ENCODE measurements at places on chromosomes 2 and 18. TPM values are rescaled to one million over a fixed set of nuclear protein-coding genes. Genes with fewer than 3 reads are reported as not detected.
A peak's percentile ranks its signal among the peaks of the same experiment; 100 is the strongest.

The FEV gene
- not detected for total RNA-seq

DNA sequence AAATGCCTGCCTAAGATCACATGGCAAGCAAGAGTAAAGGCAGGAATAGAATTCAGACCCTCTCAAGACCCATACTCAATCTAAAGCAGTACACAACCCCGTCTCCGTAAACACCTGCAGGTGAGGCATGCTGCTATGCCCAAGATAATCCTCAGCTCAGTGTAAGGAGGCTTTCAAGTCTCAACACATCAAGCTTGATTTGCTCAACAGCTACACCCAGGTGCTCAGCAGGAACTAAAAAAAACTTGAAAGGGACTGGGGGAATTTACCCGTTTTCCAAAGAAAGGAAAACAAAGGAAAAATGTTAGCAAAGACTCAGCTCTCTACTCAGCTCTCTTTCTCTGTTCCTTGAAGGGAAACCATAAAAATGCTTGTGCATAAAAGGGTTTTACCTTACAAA lies 301.8 kb downstream of the C1D start:
- no peaks in the 10 kb centered on the region for H3K27me3 ChIP-seq
- H3K4me3 ChIP-seq: no peak overlapping the region
- DNase-seq: no peak

DNA sequence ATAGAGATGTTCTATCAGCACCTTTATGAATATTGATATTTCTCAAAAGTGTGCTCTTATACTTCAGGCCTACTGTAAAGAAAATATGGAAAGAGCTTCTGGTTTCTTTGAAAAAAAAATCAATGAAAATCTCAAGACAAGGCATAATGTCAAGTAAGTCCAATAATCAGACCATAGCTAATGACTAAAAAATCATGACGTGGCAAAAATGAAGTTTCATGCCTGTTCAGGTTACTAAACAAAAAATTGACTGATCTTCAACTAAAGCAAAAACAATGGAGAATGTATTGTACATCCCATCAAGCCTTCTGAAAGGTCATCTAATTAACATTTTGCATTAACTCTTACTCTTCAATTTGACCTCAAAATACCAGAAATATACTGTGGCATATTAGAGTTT lies 824.4 kb downstream of the EPHA4 start:
- H3K4me3 ChIP-seq: no peak overlapping the region
- H3K27me3 ChIP-seq: no peaks in the 10 kb centered on the region
- no peak overlapping the region for H3K27ac ChIP-seq
- H3K4me1 ChIP-seq: no peaks in the 10 kb centered on the region
- H3K36me3 ChIP-seq: no peaks in the 10 kb centered on the region
- DNase-seq: no peak

- no peak overlapping the region for H3K27ac ChIP-seq
- no peaks in the 10 kb centered on the region for H3K36me3 ChIP-seq
- H3K4me3 ChIP-seq: no peak overlapping the region
- no peak for DNase-seq
- no peaks in the 10 kb centered on the region for H3K4me1 ChIP-seq
- no peaks in the 10 kb centered on the region for H3K27me3 ChIP-seq
Measured at GRCh38 chr2:222851956-222852617, 8.7 kb upstream of the ACSL3 start.

DNA sequence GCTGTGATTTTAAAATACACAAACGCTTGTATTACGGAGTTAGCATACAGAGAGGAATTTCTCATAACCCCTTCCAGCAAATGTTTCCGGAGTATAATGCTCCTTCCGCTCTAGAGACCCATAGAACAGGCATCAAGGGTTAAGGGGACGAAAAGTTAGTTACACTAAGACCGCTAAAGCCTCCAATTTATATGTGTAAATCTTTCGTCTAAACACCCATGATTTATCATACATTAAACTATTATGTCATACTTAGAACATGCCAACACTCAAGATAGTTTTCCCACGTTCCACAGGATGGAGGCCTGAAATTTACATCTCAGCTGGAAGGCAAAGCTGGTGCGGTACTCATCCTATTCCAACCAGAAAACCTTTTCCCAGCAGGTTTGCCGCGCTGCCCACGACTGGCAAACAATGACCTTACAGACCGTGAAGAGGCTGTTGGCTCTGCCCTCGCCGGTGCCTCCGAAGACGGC lies 650 bp downstream of the ORMDL1 start:
- no peak for DNase-seq
- peak overlapping the region; percentile 76 for H3K4me3 ChIP-seq
- peaks cover 25% of the 10 kb centered on the region for H3K36me3 ChIP-seq

DNA sequence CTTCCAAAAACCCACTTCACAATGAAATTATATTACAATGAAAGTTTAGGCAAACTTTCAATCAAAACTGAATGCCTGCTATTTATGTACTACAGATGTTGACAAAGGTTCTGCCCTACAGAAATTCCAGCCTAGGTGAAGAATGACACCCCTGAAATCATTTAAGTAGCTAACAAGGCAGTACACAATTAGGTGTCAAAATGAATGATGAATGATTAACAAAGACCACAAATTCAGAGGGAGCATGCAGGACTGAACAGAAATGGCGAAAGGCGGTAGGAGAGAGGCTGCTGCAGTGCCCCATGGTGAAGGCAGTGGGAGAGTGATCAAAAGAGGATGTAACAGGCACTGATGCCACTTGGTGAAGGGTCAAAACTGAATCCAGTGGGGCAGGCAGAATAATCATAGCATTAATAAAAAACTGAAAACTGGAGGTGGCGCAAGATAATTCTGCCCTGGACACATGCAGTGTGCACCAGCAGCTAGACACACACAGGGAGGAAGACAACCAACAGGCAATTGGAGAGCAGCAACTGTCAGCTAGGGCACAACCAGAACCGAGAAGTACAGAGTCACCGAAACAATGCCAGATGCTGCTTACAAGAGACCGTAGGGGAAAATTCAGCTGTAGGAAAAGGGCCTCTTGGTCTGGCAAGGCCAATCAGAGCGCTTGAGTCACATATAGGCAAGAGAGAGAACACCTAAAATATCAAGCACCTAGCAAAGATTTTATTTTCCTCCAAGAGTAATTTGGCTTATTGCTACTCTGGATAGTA lies 4.5 kb downstream of the TMEM131 start:
- H3K4me1 ChIP-seq: peaks cover 17% of the 10 kb centered on the region
- H3K36me3 ChIP-seq: peaks cover 5% of the 10 kb centered on the region
- H3K27me3 ChIP-seq: no peaks in the 10 kb centered on the region
- no peak for DNase-seq

DNA sequence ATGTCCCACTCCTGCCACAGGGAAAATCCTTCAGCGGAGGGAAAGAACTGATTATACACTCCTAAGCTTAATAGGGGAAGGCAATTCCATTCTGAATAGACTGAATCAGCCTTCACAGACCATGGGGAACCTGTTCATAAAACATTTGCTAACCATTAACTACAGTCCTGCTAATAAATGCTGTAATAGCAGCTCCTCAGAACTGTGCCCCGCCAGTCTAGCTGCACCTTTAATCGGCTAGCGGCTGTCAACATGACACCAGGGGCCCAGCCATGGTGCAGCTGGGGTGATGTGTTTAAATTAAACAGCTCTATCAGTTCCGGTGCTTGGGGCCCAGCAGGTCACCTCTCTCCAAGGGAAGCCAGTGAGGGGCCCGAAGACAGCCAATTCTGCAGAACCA lies 77.8 kb downstream of the GALNT14 start:
- H3K36me3 ChIP-seq: no peaks in the 10 kb centered on the region
- DNase-seq: no peak
- H3K4me1 ChIP-seq: no peaks in the 10 kb centered on the region
- H3K27ac ChIP-seq: no peak overlapping the region
- no peaks in the 10 kb centered on the region for H3K27me3 ChIP-seq

Measured in naive thymus-derived CD4-positive, alpha-beta T cell (primary cell).